Mesothelial cell of epicardium (in vitro differentiated cells): ENCODE measurements at places on chromosomes 16 and 17. TPM values are rescaled to one million over a fixed set of nuclear protein-coding genes. Genes with fewer than 3 reads are reported as not detected.

- H3K4me3 ChIP-seq = no peak overlapping the region
- H3K27ac ChIP-seq = no peak overlapping the region
- DNase-seq = no peak
- H3K4me1 ChIP-seq = peaks cover 3% of the 10 kb centered on the region
These were observed 4.6 kb upstream of the MPP2 start for GRCh38 chr17:43911904-43912303.

DNA sequence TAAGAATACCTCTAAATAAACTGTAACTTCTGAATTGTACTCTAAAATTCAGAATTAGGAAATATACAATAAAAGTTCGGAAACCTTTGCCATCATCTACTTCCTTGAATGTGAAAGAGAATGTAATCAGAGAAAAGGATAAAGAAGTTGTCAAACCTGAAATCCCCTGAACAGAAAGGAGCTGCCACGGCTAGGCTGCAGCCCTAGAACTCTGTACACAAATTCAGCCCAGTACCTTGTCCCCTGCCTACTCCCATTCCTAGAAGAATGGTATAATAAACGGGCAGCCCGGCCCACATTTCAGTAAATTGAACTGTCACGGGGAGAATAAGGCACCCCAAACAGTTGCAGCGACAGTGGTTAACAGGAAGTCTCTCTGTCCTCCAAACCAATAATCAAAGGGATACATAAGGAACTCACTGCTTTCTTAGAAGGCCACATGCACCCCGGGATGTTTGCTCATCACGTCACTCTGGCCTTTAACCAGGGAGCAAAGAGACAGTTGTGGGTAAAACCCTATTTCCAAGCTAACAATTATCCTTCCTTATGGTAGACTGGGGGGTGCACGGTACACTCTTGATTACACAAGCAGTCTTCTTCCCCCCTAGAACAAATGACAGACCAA lies 24.3 kb upstream of the RFFL start:
- H3K27me3 ChIP-seq = no peaks in the 10 kb centered on the region
- H3K36me3 ChIP-seq = no peaks in the 10 kb centered on the region
- H3K27ac ChIP-seq = peak overlapping the region; percentile 94
- peak overlapping the region; percentile 85 for H3K4me3 ChIP-seq
- H3K4me1 ChIP-seq = peaks cover 35% of the 10 kb centered on the region

GRCh38 chr17:4100883-4101756 lies 41.7 kb downstream of the ZZEF1 start:
- peaks cover 31% of the 10 kb centered on the region for H3K36me3 ChIP-seq
- peak overlapping the region; percentile 68 for H3K27ac ChIP-seq
- DNase-seq = no peak
- H3K27me3 ChIP-seq = no peaks in the 10 kb centered on the region

GRCh38 chr16:66847533-66848067 lies 3.4 kb downstream of the CA7 start:
- H3K36me3 ChIP-seq = no peaks in the 10 kb centered on the region
- H3K4me3 ChIP-seq = no peak overlapping the region
- no peak for DNase-seq
- no peak overlapping the region for H3K27ac ChIP-seq
- peaks cover 57% of the 10 kb centered on the region for H3K27me3 ChIP-seq

- H3K27me3 ChIP-seq = no peaks in the 10 kb centered on the region
- peaks cover 12% of the 10 kb centered on the region for H3K4me1 ChIP-seq
- DNase-seq = no peak
- no peak overlapping the region for H3K27ac ChIP-seq
These were observed 7.8 kb downstream of the GGA2 start for GRCh38 chr16:23502466-23502865.

DNA sequence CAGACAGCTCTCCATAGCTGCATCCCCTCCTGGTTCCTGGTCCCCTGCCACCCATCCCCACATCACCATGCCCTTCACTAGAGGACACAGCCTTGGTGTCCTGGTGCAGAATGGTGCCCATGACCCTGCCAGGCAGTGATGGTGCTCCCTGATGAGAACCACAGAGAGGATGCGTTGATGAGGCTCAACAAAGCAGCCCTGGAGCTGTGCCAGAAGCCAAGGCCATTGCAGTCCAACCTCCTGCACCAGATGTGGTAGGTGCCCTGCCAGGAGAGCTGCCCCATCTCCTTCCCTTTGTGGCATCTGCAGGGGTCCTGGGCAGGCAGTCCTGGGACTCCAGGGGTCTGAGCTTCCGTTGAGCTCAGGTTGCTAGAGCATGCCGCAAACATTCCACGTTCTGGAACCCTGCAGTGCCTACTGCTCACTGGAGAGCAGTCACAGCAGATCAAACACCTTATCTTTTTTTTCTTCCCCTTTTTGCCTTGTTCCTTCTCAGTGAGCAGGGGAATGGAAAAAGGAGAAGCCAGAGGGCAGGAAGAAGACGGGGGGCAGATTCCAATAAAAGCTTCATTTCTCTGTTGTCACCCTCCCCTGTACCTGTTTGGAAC lies 5.3 kb upstream of the EPN3 start:
- no peak overlapping the region for H3K27ac ChIP-seq
- DNase-seq = no peak
- H3K4me1 ChIP-seq = peaks cover 12% of the 10 kb centered on the region
- no peaks in the 10 kb centered on the region for H3K36me3 ChIP-seq

DNA sequence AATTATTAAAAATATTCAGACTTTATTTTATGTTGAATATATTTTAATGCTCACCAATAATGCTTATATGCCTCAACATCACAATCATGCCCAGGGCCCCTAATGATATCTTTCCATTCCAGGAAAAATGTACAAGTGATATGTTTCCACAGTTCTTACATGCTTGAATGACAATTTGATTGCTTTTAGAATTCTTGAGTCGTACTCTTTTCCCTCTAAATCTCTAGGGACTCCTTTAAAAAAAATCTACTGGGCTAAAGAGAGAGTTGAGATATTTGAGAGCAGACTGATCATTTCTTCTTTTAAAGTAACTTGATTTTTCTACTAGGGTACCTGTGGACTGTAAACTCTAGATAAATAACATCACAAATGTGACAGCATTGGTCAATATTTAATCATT lies 18.2 kb upstream of the HLF start:
- H3K4me3 ChIP-seq = no peak overlapping the region
- H3K27me3 ChIP-seq = peaks cover 72% of the 10 kb centered on the region
- no peak for DNase-seq
- H3K27ac ChIP-seq = no peak overlapping the region
- H3K4me1 ChIP-seq = no peaks in the 10 kb centered on the region
- no peaks in the 10 kb centered on the region for H3K36me3 ChIP-seq

DNA sequence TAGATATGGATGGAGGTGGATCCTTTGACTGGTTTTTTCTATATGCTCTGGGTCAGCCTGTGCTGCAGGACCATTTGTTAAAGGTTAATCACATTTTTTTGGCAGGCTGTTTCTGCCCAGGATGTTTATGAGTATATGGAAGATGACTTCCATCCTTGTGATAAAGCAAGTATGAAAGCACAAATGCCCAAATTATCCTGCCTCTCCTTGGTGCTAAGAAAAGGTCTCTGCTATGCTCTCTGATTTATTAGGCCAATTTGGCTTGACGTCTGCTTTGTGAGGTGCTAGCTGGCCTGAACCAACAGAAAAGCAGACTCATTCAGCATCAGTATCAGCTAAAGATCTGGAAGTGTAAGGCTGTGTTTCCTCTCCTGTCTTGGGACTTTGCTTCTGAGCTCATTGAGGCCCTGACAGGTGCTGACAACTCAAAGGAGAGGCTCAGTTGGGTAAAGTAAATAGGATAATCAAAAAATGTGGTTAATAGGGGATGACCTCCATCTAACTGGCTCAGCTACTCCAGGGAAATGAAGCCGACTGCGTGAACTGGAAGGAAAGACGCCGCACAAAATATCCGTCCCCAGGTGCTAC lies 15.2 kb downstream of the ANKRD40 start:
- H3K4me1 ChIP-seq = peaks cover 33% of the 10 kb centered on the region
- H3K27ac ChIP-seq = peak overlapping the region; percentile 79

- H3K4me1 ChIP-seq = peaks cover 9% of the 10 kb centered on the region
- peaks cover 2% of the 10 kb centered on the region for H3K36me3 ChIP-seq
- no peak overlapping the region for H3K4me3 ChIP-seq
- no peak for DNase-seq
- H3K27ac ChIP-seq = peak overlapping the region; percentile 17
- peaks cover 25% of the 10 kb centered on the region for H3K27me3 ChIP-seq
These were observed 27.2 kb upstream of the IRF8 start for GRCh38 chr16:85871756-85872155.

DNA sequence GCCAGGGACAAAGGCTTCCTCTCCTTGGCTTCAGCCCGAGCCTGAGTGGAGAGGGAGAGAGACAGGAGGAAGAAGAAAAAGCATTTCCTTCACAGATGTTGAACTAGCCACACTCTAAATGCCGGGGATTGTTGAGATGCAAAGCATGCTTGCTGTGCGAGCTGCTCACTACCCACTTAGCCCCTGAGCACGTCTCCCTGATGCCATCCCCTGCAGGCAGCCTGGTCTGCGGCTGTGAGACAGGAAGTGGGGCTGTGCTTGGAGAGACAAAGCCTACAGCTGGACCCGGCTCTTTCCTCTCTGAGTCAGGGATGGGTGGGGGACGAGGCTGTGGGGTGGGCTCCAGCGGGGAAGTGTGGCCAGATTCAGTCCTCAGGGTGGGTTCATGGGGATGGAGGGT lies 13.7 kb downstream of the WNT9B start:
- H3K36me3 ChIP-seq = no peaks in the 10 kb centered on the region
- H3K4me1 ChIP-seq = peaks cover 13% of the 10 kb centered on the region
- H3K27ac ChIP-seq = no peak overlapping the region
- H3K27me3 ChIP-seq = no peaks in the 10 kb centered on the region

- no peaks in the 10 kb centered on the region for H3K27me3 ChIP-seq
- H3K36me3 ChIP-seq = peaks cover 13% of the 10 kb centered on the region
- H3K4me3 ChIP-seq = no peak overlapping the region
- no peak for DNase-seq
These were observed 12.5 kb downstream of the CALCOCO2 start for GRCh38 chr17:48843187-48843900.

DNA sequence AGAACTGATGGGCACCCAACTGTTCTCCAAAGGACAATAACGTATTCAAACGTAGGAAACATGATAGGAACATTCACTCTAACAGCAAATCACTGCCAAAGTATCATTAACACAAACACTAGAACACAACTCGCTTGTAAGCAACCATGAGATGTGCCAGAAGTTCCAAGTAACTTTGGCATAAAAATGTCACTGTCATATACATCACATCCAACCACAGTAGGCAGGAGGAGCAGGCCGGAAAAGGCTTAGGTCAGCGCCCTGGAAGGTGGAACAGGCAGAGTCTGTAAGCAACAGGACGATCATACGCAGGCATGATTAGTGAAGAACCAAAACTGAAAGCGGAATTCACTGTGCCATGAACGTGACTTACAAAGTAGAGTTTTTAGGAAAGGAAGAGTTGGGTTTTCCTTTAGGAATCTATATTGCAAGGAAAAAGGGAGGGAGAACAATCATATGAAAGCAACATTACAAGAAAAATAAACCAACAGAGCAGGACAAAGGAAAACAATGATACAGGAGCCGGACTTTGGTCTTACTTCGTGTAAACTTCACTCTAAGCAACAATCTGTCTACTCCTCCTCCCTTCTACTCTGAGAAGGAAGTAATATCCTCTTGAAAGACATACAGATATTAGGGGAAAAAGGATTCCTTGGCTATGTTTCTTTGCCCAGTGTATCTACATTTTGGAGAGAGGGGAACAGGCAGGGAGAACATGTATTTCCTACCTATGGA lies 52.3 kb downstream of the YWHAE start:
- no peaks in the 10 kb centered on the region for H3K27me3 ChIP-seq
- no peak for DNase-seq
- H3K4me1 ChIP-seq = no peaks in the 10 kb centered on the region
- H3K36me3 ChIP-seq = peaks cover 53% of the 10 kb centered on the region

DNA sequence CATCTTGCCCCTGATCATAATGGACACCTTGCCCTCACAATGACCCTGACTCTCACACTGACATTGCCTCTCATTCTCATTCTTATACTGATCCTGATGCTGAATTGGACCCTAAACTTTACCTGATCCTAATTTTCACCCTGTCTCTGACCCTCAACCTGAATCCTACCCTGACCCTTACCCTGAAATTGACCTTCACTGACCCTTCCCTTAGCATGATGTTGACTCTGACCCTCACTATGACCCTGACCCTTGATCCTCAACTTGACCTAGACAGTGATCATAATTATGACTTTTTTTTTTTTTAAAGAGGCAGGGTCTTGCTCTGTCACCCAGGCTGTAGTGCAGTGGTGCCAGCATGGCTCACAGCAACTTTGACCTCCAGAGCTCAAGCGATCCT lies 3.4 kb downstream of the AHSP start:
- DNase-seq = no peak
- H3K4me3 ChIP-seq = no peak overlapping the region
- H3K27me3 ChIP-seq = peaks cover 40% of the 10 kb centered on the region
- peaks cover 2% of the 10 kb centered on the region for H3K4me1 ChIP-seq
- no peak overlapping the region for H3K27ac ChIP-seq

GRCh38 chr17:83136931-83137330 lies 57.5 kb downstream of the METRNL start:
- no peaks in the 10 kb centered on the region for H3K36me3 ChIP-seq
- peak; percentile 31 for DNase-seq

The ODAD4 gene
- 1.3 to 2.1 TPM (median 1.7 TPM) in 3 replicates for total RNA-seq

The NUFIP2 gene
- total RNA-seq = 59.8 to 72.7 TPM (median 62.3 TPM) in 3 replicates

The FAM171A2 gene
- total RNA-seq = 58.0 to 64.7 TPM (median 60.7 TPM) in 3 replicates

The CCL17 gene
- total RNA-seq = not detected in 3 replicates

The CD300LG gene
- total RNA-seq = 0.18 TPM in 1 of 3 replicates, not detected in the others

The AANAT gene
- 0.22 to 0.40 TPM in 2 of 3 replicates, not detected in the other for total RNA-seq

The SLFN14 gene
- not detected in 3 replicates for total RNA-seq
